Activated CD4-positive, alpha-beta T cell treated with anti-CD3 and anti-CD28 coated beads, Interleukin-2, amount 50 U/mL, for 1 hour (primary cell): ENCODE measurements at places on chromosomes 16 and 17.

DNA sequence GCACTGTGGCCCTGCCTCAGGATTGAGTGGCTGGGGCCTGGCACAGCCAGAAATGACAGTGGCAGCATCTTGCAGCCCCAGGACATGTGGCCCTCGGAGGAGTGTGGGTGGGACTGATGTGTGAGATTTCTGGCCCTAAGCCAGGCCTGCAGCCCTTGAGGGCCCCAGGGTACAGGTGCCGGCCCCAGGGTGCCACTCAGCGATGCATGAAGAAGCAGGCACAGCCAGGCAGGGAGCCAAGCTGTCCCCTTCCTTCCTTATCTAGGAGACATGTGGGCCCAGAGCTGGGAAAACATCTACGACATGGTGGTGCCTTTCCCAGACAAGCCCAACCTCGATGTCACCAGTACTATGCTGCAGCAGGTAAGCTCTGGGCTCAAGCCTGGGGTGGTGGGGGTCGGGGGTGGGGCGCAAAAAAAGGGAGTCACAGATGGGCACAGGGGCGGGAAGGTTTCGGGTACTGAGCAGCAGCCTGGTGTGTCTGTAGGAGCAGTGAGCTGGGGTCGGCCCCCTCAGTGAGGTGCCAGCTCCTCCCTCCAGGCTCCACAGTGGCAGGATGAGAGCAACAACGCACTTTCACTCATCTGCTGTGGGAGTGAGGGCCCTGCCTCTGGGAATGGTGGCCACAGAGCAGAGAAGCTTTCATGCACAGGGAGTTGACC lies 4.1 kb downstream of the ACE start:
- no peak for DNase-seq

GRCh38 chr17:28466001-28466400 lies 7.4 kb upstream of the SLC13A2 start:
- no peak for DNase-seq

DNA sequence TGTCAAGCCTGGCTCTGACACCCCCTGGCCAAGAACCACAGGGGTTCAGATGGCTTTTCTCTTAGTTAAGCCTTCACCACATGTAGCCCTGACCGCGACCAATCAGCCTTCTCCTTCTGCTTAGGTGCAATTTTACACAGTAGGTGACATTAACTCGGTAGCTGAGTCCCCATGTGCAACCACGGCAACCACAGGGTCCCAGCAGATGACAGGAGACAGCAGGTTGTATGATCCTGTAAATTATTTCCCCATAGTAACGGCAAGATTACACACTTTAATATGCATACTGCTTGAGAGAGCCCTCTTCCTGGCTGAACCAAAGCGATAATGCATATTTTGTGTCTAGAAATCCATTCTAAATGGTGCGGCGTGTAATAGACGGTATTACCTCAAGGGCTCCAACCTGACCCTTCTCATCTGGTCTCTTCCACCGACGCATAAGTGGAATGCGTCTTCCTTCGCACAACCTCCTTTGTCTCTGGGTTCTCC lies 458.7 kb upstream of the ZFHX3 start:
- DNase-seq: no peak

DNA sequence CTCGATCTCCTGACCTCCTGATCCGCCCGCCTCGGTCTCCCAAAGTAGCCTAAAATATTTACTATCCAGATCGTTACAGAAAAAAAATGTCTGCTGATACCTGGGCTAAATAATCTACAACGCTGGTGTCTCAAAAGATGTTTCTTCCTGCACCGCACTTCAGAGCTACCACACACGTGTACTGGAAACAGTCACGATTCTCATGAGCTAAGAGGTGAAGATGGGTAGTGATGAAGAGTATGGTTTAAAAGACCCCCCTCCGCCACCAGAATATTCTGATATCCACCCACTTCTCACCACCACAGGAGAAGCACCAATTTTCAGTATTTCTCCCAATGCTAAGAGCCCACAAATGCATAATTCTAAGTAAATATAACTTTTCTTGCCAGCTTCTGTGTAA lies 50.2 kb downstream of the SMG6 start:
- DNase-seq: no peak

DNA sequence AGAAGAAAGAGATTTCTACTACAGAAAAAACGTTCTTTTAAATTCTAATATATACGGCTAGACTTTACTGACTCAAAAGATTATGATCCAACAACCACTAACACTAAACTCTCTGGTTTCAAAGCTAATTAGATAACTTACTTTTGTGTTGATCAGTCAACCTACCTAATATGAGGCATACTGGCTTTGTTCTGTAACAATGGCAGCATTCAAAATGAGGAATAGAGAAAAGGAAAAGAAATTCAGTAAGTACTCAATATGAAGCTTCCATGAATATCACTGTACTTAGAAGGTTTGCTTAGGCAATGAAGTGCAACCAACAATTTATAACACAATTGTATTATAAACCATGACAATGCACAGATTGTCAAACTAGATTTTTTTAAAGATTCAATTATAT lies 430.5 kb upstream of the PMFBP1 start:
- DNase-seq: no peak

GRCh38 chr17:32141258-32141657 lies 1.0 kb upstream of the RHOT1 start:
- no peak for DNase-seq

- no peak for DNase-seq
These were observed 198.8 kb upstream of the CDH5 start for GRCh38 chr16:66167564-66168291.

GRCh38 chr17:39904990-39905288 lies 13.5 kb downstream of the GSDMB start:
- no peak for DNase-seq

DNA sequence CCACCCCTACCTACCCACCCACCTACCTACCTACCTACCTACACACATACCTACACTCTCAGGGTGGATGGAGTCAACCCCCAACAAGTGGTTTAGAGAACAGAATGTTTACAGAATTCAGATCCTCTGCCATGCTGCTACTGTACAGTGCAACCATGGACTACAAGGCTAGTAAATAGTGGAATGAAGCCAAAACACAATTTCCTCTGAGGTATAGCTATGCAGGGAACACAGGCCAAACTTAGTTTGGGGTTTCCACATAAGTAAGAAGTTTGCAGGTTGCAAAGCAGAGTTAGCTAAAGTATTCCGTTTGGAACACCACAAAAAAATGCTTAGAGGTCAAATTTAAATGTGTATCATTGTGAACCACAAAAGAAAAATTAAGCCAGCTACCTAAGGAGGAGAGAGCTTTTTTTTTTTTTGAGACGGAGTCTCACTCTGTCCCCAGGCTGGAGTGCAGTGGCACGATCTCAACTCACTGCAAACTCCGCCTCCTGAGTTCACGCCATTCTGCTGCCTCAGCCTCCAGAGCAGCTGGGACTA lies 2.7 kb upstream of the AP1G1 start:
- no peak for DNase-seq

- no peak for DNase-seq
These were observed 239.0 kb downstream of the SOX9 start for GRCh38 chr17:72359811-72360210.

DNA sequence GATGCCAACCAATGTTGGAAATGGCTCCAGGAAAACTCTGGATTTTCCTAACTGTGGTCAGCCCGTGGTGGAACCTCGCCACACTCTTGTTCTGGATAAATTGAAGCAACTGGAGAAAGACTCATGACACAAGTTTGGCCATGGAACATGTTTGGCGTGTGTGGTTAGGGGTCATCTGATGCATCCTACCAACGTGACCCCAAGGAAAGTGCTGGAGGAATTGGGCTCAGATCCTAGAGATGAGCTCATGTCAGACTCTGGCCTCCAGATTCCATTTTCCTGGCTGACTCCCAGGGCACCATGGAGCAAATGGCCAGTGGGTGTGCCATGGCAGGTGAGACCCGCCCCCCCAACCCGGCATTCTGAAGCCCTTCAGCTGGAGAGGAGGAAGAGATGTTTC lies 58.5 kb downstream of the CACNG5 start:
- DNase-seq: no peak

DNA sequence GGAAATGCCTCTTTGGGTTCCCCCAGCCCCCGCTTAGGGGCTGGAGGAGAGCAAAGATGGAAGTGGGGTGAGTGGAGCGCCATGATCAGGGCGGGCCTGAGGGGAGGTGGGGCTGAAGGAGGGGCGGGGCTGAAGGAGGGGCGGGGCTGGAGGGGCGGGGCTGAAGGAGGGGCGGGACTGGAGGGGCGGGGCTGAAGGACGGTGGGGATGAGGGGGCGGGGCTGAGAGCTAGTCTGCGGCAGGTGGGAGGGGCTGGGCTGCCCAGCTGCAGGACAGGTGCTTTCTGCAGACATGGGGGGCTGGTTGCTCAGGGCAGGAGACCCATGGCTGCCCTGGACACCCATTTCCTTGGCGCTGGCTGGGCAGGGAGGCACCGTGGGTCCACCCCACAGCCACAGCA lies 39.1 kb upstream of the PABPN1L start:
- peak; percentile 10 for DNase-seq

DNA sequence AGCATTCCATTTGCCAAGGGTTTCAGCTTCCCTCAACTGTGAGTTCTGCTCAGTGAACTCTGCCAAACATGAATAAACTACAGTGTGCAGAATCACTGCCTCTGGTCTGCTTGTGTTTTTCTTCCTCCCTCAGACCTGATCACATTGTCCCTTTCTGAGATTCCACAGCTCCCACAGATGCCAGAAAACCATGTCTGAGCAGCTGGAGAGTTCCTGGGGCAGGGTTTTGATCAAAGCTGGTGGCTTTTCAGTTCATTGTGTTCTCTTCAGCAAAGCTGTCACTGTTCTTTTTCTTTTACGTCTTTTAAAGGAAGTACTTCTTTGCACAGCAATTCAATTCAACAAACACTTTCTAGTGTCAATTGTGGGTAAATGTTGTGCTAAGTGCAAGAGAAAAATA lies 555.8 kb downstream of the RBFOX1 start:
- DNase-seq: no peak

DNA sequence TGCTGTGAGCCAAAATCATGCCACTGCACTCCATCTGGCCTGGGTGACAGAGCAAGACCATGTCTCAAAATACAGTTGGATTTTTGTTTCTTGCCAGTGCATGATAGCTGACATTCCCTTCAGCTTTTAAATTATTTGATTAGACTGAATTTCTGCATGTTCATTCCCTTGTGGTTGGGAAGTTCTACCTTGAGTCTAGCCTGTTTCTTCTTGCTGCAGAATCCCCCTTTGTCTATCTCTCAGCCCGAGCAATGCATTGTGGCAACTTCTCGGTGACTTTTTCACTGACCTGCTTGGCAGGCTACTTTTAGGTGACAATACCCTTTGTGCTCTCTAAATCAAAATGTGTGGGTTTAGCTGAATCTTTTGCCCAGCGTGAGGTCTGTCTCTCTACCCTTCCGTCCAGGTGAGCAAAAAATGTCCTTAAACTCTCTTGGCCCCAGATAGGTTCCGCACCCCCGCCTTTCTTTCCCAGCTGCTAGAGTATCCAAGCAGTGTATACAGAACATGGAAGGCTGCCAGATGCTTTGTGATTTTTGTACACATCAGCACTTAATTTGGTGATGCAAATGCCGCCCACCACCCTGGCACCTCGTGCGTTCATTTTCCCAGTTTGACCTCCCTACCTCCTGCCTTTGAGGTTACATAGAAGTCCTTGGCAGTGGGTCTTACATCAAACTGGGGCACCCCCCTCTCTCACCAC lies 130.2 kb downstream of the ABCC6 start:
- no peak for DNase-seq

- no peak for DNase-seq
These were observed 1.7 kb downstream of the SMTNL2 start for GRCh38 chr17:4586043-4586442.

DNA sequence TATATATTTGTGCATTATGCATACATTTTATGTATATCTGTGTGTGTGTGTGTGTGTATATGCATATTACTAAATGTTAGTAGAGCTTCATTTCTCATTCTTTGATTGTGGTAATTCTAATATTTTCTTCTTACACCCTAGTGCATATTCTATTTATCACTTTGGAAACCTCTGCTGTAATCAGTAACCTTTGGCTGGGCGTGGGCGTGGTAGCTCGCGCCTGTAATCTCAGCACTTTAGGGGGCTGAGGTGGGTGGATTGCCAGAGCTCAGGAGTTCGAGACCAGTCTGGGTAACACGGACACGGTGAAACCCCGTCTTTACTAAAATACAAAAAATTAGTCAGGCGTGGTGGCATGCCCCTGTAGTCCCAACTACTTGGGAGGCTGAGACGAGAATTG lies 26.9 kb downstream of the CPSF4L start:
- no peak for DNase-seq
